Activated B cell treated with CpG ODN at 0.5 μM for 24 hours (primary cell): ENCODE measurements at places on chromosomes 11 and 22. TPM values are rescaled to one million over a fixed set of nuclear protein-coding genes. Genes with fewer than 3 reads are reported as not detected.

MPST gene
- 15.6 and 17.7 TPM in 2 replicates for total RNA-seq

PLCB3 gene
- 7.9 and 8.1 TPM in 2 replicates for total RNA-seq

GRCh38 chr11:112291191-112291590, 30.5 kb upstream of the PLET1 start:
- H3K4me3 ChIP-seq, result no peak overlapping the region
- H3K36me3 ChIP-seq, result no peaks in the 10 kb centered on the region
- no peak for DNase-seq
- H3K27me3 ChIP-seq, result no peaks in the 10 kb centered on the region

DNA sequence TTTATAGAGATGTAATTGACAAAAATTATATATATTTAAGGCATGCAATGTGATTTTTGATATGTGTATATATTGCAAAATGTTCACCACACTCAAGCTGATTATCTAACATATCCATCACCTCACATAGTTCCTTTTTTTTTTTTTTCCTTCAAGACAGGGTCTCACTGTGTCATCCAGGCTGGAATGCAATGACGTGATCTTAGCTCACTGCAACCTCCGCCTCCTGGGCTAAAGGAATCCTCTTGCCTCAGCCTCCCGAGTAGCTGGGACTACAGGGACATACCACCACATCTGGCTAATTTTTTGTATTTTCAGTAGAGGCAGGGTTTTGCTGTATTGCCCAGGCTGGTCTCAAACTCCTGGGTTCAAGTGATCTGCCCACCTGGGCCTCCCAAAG, 65.1 kb upstream of the SLC35C1 start:
- no peaks in the 10 kb centered on the region for H3K36me3 ChIP-seq
- H3K27ac ChIP-seq, result no peak overlapping the region
- H3K4me3 ChIP-seq, result no peak overlapping the region
- no peak for DNase-seq
- peaks cover 20% of the 10 kb centered on the region for H3K27me3 ChIP-seq

DNA sequence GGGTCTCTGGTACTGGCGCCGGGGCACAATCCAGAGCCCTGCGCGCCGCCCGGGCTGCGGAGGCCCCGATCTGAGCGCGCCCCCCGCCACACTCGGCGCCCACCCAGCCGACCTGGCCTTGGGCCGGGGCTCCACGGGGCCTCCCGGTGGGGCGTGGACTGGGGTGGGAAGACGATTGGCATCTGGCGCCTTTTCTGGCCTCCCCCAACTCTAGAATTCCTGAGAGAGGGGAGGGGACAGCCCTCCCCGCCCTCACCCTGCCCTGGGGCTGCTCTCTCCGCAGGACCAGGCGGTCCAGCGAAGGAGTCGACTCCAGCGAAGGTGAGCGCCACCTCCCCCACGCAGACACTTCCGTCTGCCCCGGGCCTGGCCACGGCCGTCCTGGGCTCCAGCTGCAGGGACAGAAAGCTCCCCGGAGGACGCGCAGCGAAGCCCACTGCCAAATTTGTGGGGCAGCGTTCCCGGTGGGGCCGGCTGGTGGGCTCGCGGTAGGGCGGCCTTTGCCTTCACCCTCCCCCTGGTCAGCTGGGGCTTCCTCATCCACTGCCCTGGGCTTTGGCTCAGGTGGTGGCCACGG, 593 bp downstream of the SSH3 start:
- no peak for DNase-seq
- H3K4me3 ChIP-seq, result no peak overlapping the region
- no peak overlapping the region for H3K27ac ChIP-seq
- H3K4me1 ChIP-seq, result peaks cover 2% of the 10 kb centered on the region
- peaks cover 30% of the 10 kb centered on the region for H3K36me3 ChIP-seq

GRCh38 chr22:50141891-50142363, 28.6 kb upstream of the PANX2 start:
- no peak overlapping the region for H3K27ac ChIP-seq
- no peak overlapping the region for H3K4me3 ChIP-seq
- H3K27me3 ChIP-seq, result peaks cover 11% of the 10 kb centered on the region
- no peaks in the 10 kb centered on the region for H3K4me1 ChIP-seq

- H3K27ac ChIP-seq, result no peak overlapping the region
- H3K4me3 ChIP-seq, result no peak overlapping the region
- H3K4me1 ChIP-seq, result no peaks in the 10 kb centered on the region
- no peak for DNase-seq
- peaks cover 4% of the 10 kb centered on the region for H3K27me3 ChIP-seq
These were observed 14.2 kb downstream of the OR52A5 start for GRCh38 chr11:5123802-5124521.
